HS-27A (cell line): ENCODE measurements at places on chromosomes 3 and 15.

DNA sequence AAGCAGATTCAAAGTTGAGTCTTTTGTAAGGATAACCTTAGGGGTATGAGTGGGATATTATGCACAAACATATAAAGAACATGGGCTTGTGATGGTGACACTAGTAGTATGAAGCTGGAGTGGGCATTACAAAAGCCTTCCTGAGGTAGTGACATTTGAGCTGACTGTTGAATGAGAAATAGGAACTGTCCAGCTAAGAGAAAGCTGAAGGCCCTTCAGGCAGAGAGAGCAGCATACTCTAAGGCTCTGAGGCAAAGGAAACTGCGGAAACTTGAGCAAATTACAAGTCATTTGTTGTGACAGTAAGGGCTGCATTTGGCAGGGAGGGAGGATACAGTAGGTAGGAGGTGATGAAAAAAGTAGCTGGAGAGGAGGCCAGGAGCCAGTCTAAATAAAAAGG, 190.7 kb upstream of the CD96 start:
- no peak for DNase-seq

GRCh38 chr3:16559653-16560365, 45.4 kb downstream of the DAZL start:
- DNase-seq, result no peak

GRCh38 chr15:57215881-57216280, 160.4 kb upstream of the CGNL1 start:
- no peak for DNase-seq

DNA sequence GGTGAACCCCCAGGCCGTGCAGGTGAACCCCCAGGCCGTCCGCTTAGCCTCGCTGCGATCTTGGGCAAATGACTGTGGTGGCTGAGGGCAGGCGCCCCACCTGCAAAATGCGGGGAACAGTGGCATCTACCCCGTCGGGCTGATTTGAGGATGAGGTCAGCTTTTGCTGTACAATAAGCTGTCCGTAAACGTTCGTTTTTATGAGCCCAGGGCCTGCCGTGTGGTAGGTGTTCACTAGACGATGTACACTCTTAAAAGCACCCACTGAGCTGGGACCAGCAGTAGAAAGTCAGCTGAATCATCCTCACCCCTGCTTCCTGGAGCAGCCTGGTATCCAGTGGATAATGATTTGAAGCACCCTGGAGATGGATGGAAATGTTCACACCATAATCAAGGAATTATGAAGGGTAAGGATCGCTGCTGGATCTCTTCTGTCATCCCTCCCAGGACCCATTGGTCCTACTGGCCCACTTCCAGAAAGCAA, 943 bp upstream of the PCSK6 start:
- DNase-seq, result no peak

DNA sequence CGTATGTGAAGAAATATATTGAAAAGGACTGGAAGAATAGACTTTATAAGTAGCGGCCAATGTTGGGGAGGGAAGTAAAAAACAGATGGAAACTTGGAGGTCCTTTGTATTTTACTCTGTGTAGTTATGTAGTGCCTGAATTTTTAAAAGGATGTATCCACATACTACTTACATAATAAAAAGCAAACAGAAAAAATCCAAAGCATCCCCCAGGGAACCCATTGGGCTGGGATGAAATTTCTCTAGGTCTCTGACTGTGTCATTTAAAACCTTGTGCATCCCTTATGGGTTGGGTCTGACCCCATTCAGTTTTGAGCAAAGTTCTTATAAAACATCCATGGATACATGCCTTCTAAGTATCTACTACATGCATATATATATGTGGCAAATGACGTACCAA, 141.1 kb downstream of the NR1D2 start:
- DNase-seq, result no peak

GRCh38 chr3:58366699-58367098, 34.0 kb downstream of the PXK start:
- no peak for DNase-seq

- no peak for DNase-seq
These were observed 614.3 kb downstream of the DIPK2A start for GRCh38 chr3:144585953-144586352.

- DNase-seq, result no peak
These were observed 12.0 kb upstream of the RASGRF1 start for GRCh38 chr15:79102595-79102994.

- DNase-seq, result no peak
These were observed 74.2 kb upstream of the GAP43 start for GRCh38 chr3:115549071-115549470.

DNA sequence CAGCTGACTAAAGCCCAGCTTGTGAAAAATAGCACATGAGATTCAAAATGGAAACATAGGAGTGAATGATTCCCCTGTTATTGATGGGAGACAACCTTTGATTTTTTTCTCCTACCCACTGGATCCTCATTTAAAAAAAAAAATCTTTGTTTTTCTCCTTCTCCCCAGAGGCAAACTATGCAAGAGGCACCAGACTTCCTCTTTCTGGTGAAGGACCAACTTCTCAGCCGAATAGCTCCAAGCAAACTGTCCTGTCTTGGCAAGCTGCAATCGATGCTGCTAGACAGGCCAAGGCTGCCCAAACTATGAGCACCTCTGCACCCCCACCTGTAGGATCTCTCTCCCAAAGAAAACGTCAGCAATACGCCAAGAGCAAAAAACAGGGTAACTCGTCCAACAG, 2.6 kb downstream of the CACNA1D start:
- no peak for DNase-seq

DNA sequence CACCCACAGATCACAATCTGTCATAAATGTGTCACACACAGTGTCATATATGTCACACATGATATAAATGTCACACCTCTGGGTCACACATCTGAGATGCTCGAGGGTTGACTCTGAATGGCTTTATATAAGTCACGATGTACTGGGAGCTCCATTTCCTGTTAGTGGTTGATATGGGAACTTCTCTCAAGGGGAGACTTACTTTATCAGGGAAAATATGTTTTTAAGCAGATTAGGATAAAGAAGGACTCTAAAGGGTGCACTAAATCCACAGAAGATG, 83.9 kb upstream of the MEF2A start:
- DNase-seq, result no peak

- no peak for DNase-seq
These were observed 11.8 kb downstream of the VILL start for GRCh38 chr3:38002291-38002876.

GRCh38 chr3:186464424-186465093, 79.6 kb downstream of the CRYGS start:
- no peak for DNase-seq

DNA sequence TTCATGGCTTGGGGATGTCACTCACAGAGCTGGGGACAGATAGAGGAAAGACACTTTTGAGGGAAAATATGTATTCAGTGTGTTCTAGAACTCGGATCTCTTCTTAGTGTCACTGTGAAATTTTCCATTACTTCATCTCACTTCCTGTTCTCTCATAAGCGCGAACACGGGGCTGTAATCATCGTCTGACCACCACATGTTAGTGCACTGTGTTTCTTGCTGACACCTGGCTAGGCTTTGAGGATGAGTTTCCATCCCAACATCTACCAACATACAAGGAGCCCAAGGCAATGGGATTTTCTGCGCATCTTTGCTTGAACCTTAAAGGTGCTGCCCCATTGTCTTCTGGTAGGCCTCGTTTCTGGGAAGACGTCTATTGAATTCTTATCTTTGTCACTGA, 84.0 kb downstream of the LIPC start:
- no peak for DNase-seq

DNA sequence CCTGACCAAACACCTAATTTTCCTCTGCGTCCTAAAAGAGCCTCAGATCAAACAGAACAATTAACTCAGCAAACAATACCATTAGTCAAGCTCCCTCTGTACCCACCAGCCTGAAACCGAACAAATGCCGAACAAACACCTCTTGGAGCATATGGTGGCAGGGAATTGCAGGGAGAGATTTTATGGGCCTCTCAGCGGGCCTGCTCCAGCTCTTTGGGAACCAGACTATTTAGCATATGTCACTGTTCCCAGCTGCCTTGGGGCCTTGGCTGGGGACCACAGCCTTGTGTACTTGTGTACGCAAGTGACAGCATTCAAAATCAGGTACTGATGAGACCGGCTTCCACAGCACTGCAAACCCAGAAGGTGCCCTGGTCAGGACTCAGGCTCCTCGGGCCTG, 388.8 kb upstream of the PPP2R3A start:
- DNase-seq, result no peak

- DNase-seq, result no peak
These were observed 165.6 kb downstream of the XXYLT1 start for GRCh38 chr3:195105389-195105788.

DNA sequence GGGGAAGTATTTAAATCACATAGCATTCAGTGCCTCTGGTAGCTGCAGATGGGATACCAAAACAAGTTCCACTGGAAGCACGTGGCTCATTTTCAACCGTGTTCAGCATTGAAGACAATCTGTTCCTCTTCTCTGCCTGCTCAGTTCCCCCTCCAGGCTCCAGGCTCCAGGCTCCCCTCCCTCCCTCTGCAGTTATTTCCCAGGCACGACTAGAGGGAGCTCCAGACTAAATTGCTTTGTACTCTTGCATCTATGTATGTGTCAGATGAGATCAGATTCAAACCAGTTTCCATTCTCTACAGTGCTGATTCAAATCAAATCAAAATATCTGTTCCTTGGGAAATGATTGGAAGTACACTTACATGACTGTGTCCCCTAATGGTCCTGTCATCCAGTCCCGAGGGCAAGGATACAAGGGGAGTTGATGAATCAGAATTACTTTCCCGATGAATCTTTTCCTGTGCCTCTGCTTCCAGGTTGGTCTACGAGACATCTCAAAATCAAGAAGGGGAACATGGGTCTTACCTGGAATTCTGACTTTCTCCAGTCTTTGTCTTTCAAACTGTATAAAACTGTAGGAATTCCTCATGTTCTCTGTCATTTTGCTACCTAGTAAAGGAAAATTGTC, 600.5 kb downstream of the EDEM1 start:
- no peak for DNase-seq

GRCh38 chr3:37392957-37393356, 218.6 kb upstream of the LRRFIP2 start:
- no peak for DNase-seq
